ENCODE measurements at places on chromosomes 7 and 10.

DNA sequence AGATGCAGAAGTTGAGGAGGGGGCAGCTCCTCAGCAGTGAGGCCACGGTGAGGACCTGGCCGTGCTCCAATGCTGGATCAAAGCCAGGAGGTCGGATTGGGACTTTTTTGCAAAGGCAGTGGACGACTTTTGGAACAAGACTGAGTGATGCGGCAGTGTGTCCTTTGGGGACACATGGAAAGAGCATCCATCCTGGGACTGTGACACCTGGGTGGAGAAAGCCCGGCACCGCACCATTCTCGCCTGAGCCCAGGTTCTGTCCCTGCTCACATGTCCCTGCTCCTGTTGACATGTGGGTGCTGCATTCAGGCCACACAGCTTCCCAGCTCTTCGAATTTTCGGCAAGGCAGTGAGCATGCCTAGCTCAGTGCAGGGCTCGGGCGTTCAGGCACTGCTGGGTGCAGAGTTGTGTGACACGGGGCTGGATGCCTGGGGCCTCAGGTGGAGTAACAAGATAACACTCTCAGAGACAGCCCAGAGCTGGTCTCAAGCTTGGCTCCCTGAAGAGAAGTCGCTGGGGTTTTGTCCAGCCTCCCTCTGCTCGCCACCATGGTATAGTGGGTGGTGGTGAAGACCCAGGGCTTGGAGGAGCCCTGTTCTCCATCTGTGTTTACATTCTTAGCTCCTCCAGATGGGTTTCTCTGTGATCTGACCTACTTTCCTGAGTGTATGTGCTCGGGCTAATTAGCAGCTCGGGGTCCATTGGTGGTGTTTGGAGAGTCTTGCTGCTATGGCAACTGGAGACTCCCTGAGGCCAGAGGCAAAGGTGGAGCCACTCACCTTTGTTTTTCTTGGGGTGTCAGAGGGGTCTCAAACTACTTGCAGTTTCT, 111.7 kb upstream of the BTBD16 start:
- no peak for DNase-seq

DNA sequence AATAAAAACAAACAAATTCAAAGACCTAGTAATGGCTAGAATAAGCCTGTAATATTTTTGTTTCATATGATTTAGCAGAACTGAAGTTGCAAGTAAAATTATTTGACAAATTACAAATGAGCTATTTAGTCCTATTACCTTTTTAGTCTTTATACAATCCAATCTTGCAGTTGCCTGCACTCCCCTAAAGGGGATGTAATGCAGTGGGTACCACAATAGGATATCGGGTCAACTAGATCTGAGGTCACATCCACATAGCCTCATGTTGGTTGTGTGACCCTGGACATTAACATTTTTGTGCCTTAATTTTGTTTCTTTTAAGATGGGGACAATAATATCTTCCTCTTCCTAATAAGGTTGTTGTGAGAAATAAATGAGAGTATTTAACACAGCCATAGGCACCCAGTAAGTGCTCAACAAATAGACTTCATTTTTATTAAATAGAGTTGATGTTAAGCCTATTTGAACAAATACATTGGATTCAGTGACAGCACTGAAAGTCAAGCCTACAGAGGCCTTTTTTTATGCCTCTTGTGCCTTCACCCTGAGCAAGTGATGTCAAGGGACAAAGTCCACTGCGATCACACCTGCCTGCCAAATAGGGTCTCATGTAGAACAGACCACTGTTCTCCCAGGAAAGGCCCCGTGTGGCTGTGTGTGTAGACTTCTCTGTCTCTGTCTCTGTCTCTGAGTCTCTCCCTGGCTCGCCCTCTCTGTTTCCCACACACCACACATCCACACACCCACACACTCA, 124.8 kb downstream of the EVX1 start:
- no peak for DNase-seq

- DNase-seq = no peak
These were observed 3.6 kb downstream of the ADGRA1 start for GRCh38 chr10:133091316-133091715.

GRCh38 chr10:117134306-117135025, 3.6 kb downstream of the VAX1 start:
- no peak for DNase-seq

DNA sequence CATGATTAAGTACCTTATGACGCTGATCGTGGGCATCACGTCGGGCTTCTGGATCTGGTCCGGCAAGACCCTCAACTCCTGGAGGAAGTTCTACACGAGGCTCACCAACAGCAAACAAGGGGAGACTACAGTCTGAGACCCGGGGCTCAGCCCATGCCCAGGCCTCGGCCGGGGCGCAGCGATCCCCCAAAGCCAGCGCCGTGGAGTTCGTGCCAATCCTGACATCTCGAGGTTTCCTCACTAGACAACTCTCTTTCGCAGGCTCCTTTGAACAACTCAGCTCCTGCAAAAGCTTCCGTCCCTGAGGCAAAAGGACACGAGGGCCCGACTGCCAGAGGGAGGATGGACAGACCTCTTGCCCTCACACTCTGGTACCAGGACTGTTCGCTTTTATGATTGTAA, 2.5 kb downstream of the FZD1 start:
- no peak for DNase-seq

- no peak for DNase-seq
These were observed 93.8 kb upstream of the SMNDC1 start for GRCh38 chr10:110398419-110399105.

- DNase-seq = no peak
These were observed 5.7 kb downstream of the FAM221A start for GRCh38 chr7:23685731-23686130.

DNA sequence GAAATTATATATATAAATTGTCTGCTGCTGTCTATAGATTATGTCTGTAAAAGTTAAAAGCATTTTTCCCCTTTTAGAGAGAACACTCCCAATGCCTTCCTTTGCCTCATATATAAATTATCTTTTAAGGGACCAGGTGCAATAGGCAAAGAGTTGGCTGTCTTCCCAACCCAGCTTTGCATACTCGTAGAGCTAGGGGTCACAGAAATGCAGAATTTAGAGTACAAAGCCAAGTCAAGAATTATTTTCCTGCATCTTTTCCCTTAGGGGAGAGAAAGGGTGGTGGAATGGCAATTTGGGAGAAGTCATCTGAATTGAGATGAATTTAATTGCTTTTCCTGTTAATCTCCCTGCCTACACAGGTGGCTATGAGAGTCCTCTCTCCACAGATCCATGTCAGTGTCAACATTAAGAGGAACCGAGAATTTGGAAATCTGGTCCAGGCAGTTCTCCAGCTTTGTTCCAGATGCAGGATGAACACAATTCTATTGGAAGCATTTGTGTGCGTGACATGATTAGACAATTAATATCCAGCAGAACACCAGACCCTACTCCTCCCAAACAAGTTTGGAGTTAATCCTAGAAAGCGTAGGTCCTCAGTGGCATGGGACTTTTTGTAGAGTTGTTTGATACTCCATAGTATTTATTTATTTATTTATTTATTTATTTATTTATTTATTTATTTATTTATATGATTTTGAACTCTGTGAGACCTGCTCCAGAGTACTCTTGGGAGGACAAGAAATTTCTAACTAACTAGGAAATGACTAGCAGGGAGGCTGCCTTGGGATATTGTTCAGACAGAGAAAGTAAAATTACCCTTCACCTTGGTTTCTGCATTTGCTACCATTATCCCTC, 80.3 kb upstream of the SKAP2 start:
- no peak for DNase-seq

GRCh38 chr7:13821152-13821787, 168.2 kb downstream of the ETV1 start:
- DNase-seq = no peak

GRCh38 chr7:73954181-73954580, 73.8 kb upstream of the ELN start:
- no peak for DNase-seq

DNA sequence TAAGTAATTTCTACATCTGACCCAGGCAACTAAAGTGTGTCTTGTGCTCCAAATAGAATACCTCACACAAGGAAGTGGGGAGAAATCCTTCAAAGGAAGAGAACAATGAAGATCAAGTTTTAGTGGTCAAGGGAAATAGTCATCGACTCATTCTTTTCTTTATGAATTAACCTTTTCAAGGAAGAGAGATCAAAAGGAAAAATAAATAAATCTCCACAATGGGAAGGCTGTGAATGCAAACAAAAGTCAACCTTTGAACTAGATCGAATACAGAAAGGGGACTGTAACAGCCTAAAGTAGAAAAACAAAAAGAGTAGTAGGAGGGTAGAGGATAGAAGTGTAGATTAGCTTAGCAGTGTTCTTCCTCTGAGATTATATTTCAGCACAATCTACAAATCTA, 274.6 kb upstream of the COBL start:
- DNase-seq = no peak

GRCh38 chr10:17220652-17221100, 7.4 kb upstream of the VIM start:
- no peak for DNase-seq

- no peak for DNase-seq
These were observed 4.7 kb upstream of the LANCL2 start for GRCh38 chr7:55360486-55360885.

DNA sequence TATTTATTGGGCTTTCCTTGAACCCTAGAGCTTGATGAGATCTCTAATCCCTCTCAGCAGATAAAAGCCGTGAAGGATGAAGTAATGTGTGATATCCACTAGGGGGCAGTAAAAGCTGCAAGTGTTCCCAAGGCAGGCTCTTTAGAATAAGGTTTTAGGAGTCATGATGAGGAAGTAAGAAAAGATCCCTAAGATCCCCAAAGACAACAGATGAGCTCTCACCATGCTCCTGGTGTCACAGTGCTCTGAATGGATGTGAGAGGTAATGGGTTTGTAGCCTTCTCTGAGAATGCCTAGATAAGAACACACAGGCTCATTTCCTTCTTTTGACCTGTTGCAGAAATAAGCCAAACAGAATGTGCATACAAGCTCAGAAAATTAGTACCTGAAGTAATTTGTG, 70.4 kb upstream of the ITPRID1 start:
- DNase-seq = peak; percentile 11

- DNase-seq = no peak
These were observed 2.7 kb upstream of the JCAD start for GRCh38 chr10:30062090-30062489.

GRCh38 chr7:19463581-19463980, 245.3 kb downstream of the POLR1F start:
- no peak for DNase-seq

- DNase-seq = no peak
These were observed 186.2 kb upstream of the PRKCQ start for GRCh38 chr10:6766131-6766801.

DNA sequence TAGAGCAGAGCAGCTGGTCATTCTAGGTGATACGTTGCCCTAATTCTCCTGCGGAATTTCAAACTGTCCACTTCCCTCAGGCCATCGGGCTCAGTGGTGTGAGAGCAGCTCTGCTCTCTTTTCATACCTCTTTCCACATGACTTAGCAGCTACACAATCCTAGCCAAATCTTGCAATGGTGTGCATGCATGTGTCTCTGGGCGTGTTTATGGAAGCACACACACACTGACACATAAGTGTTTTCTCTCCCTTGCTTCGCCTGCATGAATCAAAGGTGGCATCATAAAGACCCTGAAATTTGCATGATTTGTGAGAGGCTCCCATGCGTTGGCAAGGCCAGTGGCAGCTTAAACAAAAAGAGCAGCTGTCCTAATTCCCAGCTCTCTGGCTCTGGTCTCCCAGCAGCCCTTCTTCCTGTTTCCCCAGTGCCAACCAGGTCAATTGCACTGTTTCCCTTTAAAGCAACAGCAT, 1189.5 kb downstream of the GATA3 start:
- no peak for DNase-seq

- no peak for DNase-seq
These were observed 43.9 kb upstream of the GPAM start for GRCh38 chr10:112227331-112227987.

GRCh38 chr7:102468478-102469350, 3.9 kb downstream of the LRWD1 start:
- DNase-seq = no peak

GRCh38 chr7:40027545-40027944, 77.5 kb downstream of the CDK13 start:
- no peak for DNase-seq

GRCh38 chr7:94739180-94739579, 83.2 kb upstream of the SGCE start:
- no peak for DNase-seq

DNA sequence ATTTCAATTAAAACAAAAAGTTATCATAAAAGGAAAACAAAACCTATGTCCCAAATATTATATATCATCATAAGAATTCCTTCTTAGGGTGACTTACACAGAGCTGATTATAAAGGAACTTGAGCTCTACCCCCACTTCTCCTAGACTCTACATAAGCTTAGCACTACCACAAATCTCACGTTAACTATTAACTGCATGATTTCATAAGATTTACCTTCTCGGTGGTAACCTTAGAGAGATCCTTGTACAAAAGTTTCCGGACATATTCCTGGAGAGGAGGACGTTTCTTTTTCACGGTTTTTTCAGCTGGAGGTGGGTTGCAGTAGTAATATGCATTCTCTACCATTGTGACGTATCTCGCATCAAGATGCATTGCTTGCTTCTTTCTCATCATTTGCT, 83.7 kb downstream of the UPF2 start:
- DNase-seq = no peak

- DNase-seq = no peak
These were observed 192.9 kb downstream of the EVX1 start for GRCh38 chr7:27435461-27435860.

- DNase-seq = peak; percentile 26
These were observed 1.0 kb downstream of the ACSL5 start for GRCh38 chr10:112374724-112375541.

GRCh38 chr10:47111329-47111862, 188.6 kb upstream of the GDF10 start:
- DNase-seq = no peak

- no peak for DNase-seq
These were observed 1.5 kb downstream of the MKX start for GRCh38 chr10:27743877-27744801.

GRCh38 chr10:24651923-24652322, 71.8 kb downstream of the ARHGAP21 start:
- no peak for DNase-seq

DNA sequence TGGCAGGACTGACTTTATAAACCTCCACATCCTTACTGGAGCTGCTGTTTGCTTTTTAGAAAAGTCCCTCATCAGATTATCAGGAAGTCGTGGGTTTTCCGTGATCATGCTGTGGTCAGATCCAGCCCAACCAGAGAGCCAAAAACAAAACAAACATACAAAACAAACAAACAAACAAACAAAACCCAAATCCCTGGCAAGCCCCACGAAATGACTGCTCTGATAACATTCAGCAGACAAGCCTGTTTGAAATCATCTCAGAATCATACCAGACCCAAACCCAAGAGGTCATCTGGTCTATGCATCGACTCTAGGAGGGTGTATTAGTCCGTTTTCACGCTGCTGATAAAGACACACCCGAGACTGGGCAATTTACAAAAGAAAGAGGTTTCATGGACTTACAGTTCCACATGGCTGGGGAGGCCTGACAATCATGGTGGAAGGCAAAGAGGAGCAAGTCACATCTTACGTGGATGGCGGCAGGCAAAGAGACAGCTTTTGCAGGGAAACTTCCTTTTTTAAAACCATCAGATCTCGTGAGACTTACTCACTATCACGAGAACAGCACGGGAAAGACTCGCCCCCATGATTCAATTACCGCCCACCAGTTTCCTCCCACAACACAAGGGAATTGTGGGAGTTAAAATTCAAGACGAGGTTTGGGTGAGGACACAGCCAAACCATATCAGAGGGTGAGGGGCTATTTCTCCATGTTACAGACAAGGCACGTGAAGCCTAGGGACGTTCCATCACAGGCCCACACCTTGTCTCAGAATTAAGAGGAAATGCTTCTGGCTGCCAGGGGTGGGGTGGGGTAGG, 85.7 kb downstream of the PARP12 start:
- no peak for DNase-seq

All from CD4-positive, alpha-beta T cell treated with Interleukin-15 for 4 hours (primary cell).